Nephron progenitor cell (in vitro differentiated cells): ENCODE measurements at places on chromosomes 6 and 20.

- no peaks in the 10 kb centered on the region for H3K36me3 ChIP-seq
- no peak for DNase-seq
- H3K4me1 ChIP-seq = peaks cover 9% of the 10 kb centered on the region
- peak within 1 kb of the TSS; percentile 75 for H3K27ac ChIP-seq
- H3K4me3 ChIP-seq = peak within 1 kb of the TSS; percentile 91
- H3K27me3 ChIP-seq = no peaks in the 10 kb centered on the region
These were observed at the start of gene CBFA2T2 for GRCh38 chr20:33490023-33490933. Gene CBFA2T2 (plus strand): TSS chr20:33490096. CDS start chr20:33490268, 172 bp downstream.

DNA sequence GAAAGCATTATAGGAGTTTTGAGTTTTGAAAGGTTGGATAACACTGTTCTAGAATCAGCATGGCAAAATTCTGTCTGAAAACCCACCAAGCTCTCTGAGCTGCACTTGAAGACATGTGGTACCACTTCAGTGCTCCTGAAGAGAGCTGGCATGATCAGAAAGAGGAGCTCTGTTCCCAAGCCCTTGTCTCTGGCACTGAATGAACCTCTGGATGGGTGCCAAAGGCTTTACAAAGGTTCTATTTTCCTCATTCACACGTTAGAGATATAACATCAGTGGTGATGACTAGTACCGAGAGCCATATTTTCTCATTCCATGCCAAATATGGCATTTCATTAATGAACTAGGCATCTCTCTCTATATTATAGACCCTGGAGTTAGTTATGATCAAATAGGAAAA, 301.8 kb upstream of the ID4 start:
- no peak overlapping the region for H3K4me3 ChIP-seq
- H3K4me1 ChIP-seq = no peaks in the 10 kb centered on the region
- no peaks in the 10 kb centered on the region for H3K27me3 ChIP-seq
- DNase-seq = no peak
- no peak overlapping the region for H3K27ac ChIP-seq
- peaks cover 12% of the 10 kb centered on the region for H3K36me3 ChIP-seq

GRCh38 chr20:2114990-2115681, 13.5 kb downstream of the STK35 start:
- no peak for DNase-seq
- H3K27ac ChIP-seq = no peak overlapping the region
- no peak overlapping the region for H3K4me3 ChIP-seq
- H3K36me3 ChIP-seq = peaks cover 64% of the 10 kb centered on the region

DNA sequence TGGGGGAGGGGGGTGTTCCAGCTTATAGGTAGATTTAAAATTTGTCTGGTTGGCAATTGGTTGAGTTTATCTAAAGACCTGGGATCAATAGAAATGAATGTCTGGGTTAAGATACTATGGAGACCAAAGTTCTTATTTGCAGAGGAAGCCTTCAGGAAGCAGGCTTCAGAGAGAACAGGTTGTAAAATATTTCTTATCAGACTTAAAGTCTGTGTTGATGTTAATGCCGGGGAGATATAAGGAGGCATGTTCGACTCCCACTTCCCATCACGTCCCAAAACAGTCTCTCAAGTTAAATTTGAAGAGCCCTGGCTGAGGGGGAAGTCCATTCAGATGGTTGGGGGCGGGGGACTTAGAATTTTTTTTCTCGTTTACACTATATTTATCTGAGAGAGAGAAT, 12.3 kb upstream of the BLCAP start:
- peak overlapping the region; percentile 85 for H3K27ac ChIP-seq
- peaks cover 8% of the 10 kb centered on the region for H3K27me3 ChIP-seq
- DNase-seq = no peak
- no peaks in the 10 kb centered on the region for H3K36me3 ChIP-seq
- peaks cover 27% of the 10 kb centered on the region for H3K4me1 ChIP-seq
- no peak overlapping the region for H3K4me3 ChIP-seq

GRCh38 chr6:75167851-75168250, 38.0 kb downstream of the COL12A1 start:
- H3K4me1 ChIP-seq = peaks cover 17% of the 10 kb centered on the region
- H3K27ac ChIP-seq = no peak overlapping the region
- H3K36me3 ChIP-seq = no peaks in the 10 kb centered on the region

DNA sequence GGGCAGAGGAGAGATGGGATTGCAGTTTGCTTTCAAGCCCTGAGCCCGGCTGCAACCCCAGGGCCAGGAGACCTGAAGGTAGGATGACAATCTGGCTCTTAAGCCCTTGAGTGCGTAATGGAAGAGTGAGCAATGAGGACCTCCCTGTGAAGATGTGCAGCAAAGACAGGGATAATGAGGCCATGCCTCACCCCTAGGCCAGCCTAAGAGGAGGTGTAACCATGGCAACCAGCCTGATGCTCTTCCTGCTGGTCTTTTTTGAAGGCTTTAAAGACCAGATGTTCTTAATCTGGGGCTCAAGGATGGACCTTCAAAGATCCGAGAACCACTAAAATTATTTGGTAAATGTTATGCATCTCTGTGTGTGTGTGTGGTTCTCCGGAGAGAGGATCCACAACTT, 8.2 kb downstream of the ARHGAP40 start:
- no peak overlapping the region for H3K4me3 ChIP-seq
- H3K27me3 ChIP-seq = peaks cover 42% of the 10 kb centered on the region
- H3K4me1 ChIP-seq = peaks cover 10% of the 10 kb centered on the region
- DNase-seq = no peak

DNA sequence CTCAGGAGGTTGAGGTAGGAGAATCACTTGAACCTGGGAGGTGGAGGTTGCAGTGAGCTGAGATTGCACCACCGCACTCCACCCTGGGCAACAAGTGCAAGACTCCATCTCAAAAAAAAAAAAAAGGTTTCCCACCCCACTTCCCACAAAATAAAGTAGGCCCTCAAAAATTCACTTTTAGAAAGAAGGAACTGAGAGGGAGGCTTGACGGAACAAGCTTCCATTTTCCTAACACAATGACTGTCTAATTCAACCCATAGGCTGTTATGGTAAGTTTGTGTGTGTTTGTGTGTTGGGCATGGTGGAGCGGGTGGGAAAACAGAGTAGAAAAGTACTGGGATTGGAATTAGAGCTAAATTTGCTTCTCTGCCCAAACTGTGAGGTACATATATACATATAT, 98.4 kb upstream of the MAN1A1 start:
- no peak overlapping the region for H3K4me3 ChIP-seq
- no peak overlapping the region for H3K27ac ChIP-seq
- no peak for DNase-seq

DNA sequence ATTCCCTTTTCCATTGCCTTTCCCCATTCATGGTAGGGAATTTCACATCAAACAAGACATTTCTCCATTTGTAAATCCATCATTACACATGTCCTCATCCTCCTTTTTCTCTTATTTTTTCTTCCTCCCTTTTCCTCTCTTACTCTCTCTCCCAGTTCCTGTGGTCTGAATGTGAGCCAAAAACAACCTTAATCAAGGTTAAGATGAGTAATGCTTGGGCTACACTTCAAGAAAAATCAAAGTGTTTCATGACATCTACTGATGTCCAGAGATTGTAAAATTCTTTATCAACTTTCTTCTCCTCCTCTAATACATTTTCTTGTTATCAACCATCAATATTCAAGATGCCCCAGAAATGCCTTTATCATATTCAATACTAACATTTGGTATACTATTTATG, 208.0 kb upstream of the PRND start:
- H3K27me3 ChIP-seq = peaks cover 8% of the 10 kb centered on the region
- H3K4me1 ChIP-seq = no peaks in the 10 kb centered on the region
- no peak overlapping the region for H3K27ac ChIP-seq

DNA sequence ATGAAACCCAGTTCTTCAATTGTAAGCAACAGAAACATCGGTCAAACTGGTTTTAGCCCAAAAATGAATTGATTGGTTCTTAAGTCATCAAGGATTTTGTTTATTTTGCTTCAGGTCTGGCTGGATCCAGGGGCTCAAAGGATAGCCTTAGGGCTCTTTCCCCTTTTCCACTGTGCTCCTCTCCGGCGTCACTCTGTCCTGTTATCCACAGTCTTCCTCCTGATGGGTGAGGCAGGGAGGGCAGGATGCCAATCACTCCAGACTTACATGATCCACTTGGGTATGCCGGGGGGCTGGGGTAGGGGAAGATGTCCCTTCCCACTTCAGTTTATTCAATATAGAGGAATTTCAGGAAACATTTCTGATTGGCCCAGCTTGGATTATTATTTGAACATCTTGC, 40.0 kb downstream of the PLAGL2 start:
- H3K4me3 ChIP-seq = no peak overlapping the region
- peaks cover 23% of the 10 kb centered on the region for H3K36me3 ChIP-seq
- H3K27me3 ChIP-seq = peaks cover 2% of the 10 kb centered on the region
- peaks cover 33% of the 10 kb centered on the region for H3K4me1 ChIP-seq
- H3K27ac ChIP-seq = peak overlapping the region; percentile 34
